ENCODE measurements at places on chromosomes 1 and 21. TPM values are rescaled to one million over a fixed set of nuclear protein-coding genes. Genes with fewer than 3 reads are reported as not detected.

GRCh38 chr1:42282867-42283583 is 52.0 kb downstream of the FOXJ3 start:
- peak; percentile 59 for DNase-seq

DNA sequence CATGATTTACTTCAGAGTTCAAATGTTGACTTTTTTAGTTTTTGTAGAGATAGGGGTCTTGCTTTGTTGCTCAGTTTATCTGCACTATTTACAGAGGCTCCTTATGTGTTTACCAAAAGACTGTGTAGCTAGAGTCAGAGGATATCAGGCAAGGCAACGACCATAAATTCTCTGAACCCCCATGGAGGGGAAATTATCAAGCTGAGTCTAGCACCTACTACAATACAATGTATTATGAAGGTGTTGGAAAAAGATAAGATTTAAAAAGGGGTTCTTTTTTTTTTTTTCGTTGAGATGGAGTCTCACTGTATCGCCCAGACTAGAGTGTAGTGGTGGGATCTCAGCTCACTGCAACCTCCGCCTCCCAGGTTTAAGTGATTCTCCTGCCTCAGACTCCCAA is 16.4 kb downstream of the GMEB1 start:
- DNase-seq = no peak

- peak; percentile 64 for DNase-seq
These were observed 20.9 kb downstream of the DPH5 start for GRCh38 chr1:101004670-101005069.

DNA sequence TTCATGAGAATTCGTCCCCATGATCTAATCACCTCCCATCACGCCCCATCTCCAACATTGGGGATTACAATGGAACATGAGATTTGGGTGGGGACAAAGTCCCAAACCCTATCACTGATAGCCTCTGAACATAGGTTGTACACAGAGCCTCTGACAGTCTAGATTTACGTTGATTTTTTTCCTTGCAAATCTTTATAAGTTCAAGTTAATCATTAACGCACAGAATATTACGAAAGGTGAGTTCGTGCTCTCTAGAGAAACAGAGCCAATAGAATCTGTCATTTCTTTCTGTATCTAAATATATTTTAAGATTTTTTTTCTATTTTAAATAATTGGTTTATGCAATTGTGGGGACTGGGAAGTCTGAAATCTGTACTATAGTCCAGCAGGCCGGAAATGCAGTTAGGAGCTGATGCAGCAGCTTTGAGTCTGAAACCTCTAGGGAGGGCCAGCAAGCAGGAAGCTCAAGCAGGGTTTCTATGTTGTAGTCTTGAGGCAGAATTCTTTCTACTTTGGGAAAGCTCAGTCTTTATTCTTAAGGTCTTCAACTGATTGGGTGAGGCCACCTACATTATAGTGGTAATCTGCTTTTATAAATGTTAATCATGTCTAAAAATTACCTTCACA is 61.0 kb downstream of the SELENOF start:
- no peak for DNase-seq

GRCh38 chr1:47919113-47919833 is 77.9 kb downstream of the TRABD2B start:
- no peak for DNase-seq

Gene SIM2
- polyA plus RNA-seq = 7.5 TPM

Gene PROK1
- not detected for polyA plus RNA-seq
